ENCODE measurements at places on chromosomes 16 and 17.

- no peak for DNase-seq
These were observed 185.9 kb downstream of the C16orf95 start for GRCh38 chr16:87131061-87131995.

DNA sequence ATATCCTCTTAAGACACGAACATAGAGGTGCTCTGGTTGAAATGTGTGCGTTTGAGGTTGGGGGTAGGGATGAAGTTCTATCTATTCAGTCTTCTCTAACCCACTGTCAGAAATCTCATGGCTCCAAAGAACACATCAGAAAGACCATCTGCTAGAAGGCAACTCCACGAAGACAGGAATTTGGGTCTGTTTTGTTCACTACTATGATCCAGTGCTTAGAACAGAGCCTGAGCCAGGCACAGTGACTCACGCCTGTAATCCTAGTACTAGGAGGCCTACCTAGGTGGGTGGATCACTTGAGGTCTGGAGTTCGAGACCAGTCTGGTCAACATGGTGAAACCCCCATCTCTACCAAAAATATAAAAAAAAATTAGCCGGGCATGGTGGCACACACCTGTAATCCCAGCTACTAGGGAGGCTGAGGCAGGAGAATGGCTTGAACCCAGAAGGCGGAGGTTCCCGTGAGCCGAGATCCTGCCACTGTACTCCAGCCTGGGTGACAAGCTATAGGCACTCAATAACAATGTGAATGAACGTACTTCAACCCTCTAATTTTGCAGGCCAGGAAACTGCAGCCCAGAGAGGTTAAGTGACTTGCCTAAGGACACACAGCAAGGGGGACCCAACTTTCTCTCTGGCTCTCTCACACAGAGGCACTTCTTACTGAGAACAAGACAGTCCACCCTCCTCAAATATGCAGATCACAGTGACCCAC is 2.3 kb downstream of the CASKIN2 start:
- DNase-seq = no peak

- DNase-seq = no peak
These were observed 1.2 kb upstream of the ZMYND15 start for GRCh38 chr17:4738136-4739121.

DNA sequence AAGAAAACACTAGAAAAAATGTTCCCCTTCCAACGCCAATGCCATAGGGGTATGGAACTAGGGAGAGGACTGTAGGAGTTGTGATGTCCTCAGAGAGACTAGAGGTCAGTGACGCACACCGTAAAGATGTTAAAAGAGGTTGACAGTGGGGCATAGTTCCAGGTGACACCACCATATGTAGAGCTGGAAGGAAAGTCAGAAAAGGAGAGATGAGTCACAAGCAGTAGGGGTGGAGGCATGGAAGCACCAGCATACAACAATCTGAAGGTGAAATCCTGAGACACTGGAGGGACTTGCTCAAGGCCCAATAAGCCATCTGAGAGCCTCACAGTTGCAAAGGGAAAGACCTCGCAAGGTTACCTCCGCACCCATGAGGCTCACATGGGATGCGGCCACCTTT is 76.0 kb downstream of the ZNF18 start:
- DNase-seq = no peak

- no peak for DNase-seq
These were observed 215.2 kb downstream of the SPECC1 start for GRCh38 chr17:20224379-20224778.

DNA sequence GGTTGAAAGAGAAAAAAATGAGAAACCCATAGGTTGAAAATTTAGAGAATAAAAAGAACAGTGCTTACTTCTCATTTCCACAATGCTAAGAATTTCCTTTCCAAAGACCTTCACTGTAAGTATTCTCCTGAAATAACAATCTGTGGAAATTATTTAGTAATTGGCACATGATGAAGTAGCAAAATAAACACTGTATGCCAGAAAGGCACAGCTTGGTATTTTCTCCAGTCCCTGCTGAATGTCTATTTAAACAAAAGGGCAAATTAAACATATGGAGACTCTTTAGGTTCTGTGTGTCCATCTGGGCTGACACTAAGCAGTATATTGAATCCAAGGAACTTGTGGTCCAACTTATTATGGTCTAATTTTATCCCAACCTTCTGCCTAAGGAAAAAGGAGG is 46.1 kb downstream of the CHCT1 start:
- DNase-seq = no peak

GRCh38 chr17:68019675-68020408 is 15.7 kb upstream of the KPNA2 start:
- DNase-seq = peak; percentile 99

DNA sequence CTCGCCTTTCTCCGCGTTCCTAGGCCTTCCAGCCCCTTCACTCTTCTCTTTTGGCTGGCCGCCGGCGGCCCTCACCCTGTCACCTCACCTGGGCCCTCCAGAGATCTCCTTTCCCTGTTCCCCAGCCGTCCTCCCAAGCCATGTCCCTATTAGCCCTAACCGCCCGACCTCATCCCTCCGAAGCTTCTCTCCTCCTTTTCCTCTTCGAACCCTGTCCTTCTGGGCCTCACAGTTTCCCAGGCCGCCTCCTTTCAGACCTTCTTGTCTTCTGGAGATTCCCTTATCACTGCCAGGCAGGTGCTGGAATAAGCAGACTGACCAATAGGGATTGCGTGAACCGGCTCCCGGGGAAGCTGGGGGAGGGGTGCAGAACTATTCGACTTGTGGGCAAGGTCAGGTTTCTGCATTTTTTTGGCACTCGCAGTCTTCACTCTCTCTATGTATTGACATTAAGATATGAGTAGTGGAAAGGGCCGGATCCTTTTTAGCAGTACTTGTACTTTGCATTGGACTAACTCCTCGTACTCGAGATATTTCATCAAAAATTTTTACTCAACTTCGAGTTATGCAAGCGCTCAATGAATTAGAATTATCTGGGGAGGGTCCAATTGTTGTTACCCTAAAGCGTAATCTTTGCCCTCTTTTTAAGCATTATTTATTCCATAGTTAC is 690 bp downstream of the RHOT1 start:
- DNase-seq = peak; percentile 21

DNA sequence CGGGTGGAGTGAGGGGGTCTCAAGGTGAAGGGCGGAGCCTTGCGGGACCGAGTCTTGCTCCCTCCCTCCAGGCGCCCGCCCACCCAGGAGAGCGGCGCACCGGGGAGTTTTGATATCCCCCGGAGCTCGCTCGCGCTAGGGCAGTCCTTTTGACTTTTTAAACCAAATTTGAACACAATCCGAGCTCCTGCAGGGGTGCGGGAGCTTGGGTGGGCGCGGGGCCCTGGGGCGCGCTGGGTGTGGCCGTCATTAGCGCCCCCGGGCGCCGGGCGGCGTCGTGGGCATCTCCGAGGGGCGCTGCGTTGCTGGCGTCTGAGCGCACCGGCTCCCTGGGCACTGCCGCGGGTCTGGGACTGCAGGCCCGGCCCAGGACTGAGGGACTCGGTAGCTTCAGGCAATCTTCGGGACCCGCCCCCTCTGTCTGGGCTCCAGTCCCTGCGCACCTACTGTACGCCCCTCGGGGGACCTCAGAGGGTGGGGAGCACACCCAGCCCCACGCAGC is 10.9 kb downstream of the MAF start:
- peak; percentile 14 for DNase-seq

GRCh38 chr16:69386596-69386995 is 789 bp upstream of the TERF2 start:
- DNase-seq = no peak

- DNase-seq = no peak
These were observed 75.5 kb downstream of the SLC5A11 start for GRCh38 chr16:24921229-24921628.

GRCh38 chr17:27384261-27384701 is 72.0 kb upstream of the KSR1 start:
- no peak for DNase-seq

DNA sequence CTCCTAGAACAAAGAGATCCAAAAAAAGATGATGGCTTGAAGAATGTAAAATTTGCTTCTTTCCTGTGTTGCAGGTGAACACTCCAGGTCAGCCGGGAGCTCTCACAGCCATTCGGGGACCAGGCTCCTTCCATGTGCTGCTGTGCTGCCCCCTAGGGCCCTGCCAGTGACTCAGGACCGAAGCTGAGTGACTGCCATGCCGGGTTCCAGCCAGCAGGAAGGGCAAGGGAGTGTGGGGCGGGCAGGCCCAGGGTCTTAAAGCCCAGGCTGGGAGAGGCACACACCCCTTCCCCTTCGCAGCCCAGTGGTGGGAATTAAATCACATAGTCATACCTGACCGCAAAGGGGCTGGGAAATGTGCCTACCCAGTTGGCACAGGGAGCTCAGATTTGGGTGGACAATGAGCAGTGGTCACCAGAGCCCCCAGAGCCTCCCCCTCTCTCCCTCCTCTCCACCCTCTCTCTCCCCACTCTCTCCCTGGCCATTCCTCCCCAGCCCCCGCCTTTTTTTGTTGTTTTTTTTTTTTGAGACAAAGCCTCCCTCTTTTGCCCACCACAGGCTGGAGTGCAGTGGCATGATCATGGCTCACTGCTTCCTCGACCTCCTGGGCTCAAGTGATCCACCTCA is 11.5 kb downstream of the EPOP start:
- peak; percentile 55 for DNase-seq

DNA sequence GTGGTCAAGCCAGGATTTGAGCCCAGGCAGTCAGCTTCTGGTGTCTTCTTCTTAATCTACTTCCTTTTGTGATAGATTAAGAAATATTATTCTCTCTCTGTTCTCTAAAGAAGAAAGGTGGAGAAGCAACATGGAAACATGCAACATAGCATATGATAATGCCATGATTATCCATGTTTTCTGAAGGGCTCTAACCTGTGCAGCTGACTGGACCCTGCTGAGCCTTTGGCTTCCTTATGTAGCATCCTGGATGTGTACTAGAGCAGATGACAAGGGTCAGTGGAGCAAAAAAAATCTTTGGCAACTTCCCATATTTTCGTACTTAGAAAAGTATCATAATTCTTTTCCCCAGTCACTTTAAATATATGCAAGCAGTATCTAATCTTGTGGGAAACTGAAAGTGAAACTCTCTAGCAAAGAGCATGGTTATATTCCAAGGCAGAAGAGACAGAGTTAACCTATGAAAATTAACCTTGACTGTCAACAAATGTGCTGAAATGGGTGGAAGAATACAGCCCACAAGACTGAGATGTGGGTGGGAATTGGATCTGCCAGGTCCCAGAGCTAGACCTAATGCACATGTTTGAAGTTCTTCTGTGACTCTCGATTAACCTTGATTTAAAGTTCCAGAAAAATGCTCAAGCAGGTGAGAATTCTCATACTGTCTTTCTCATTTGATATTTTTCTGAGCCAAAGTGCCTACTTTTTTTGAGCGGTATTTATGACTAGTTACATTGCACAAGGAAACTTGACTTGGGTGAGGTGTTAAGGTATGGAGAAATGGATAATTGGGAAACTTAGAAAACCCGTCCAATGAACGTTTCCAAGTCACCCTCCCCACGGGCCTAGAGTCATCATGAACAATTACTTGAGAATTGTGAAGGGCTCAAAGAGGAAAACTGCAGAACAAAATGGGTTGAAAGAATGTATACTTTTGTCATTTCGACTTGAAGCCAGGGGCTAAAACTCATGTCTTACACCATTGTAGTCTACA is 248.6 kb downstream of the FTO start:
- DNase-seq = no peak

DNA sequence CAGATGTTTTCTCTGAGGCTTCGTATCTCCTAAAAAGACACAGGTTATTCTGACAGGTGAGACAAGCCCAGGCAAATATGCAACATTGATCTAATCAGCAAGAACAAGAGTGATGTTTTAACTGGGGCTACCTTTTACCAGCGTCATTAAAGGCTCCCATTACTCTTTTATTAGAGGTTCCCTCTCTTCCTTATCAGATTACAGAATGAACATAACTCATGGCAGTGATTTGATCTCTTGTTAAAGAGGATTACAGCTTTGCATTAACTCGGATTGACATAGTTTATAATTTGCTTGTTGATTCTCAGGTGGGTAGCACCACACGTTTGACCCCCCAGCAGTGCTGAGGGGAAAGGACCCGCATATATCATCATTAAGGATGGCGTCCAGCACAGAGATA is 90.5 kb downstream of the AATF start:
- no peak for DNase-seq

GRCh38 chr17:62051053-62051452 is 14.0 kb downstream of the MED13 start:
- DNase-seq = no peak

Data from activated naive CD4-positive, alpha-beta T cell treated with Interleukin-2 at 50 U/mL for 16 hours (primary cell).